Stimulated activated CD4-positive, alpha-beta T cell treated with anti-CD3 and anti-CD28 coated beads, Interleukin-4, amount 100 ng/mL, for 24 hours (primary cell): ENCODE measurements at places on chromosomes 5 and 9.

GRCh38 chr9:37085233-37085632 is 35.1 kb upstream of the ZCCHC7 start:
- no peak for DNase-seq

DNA sequence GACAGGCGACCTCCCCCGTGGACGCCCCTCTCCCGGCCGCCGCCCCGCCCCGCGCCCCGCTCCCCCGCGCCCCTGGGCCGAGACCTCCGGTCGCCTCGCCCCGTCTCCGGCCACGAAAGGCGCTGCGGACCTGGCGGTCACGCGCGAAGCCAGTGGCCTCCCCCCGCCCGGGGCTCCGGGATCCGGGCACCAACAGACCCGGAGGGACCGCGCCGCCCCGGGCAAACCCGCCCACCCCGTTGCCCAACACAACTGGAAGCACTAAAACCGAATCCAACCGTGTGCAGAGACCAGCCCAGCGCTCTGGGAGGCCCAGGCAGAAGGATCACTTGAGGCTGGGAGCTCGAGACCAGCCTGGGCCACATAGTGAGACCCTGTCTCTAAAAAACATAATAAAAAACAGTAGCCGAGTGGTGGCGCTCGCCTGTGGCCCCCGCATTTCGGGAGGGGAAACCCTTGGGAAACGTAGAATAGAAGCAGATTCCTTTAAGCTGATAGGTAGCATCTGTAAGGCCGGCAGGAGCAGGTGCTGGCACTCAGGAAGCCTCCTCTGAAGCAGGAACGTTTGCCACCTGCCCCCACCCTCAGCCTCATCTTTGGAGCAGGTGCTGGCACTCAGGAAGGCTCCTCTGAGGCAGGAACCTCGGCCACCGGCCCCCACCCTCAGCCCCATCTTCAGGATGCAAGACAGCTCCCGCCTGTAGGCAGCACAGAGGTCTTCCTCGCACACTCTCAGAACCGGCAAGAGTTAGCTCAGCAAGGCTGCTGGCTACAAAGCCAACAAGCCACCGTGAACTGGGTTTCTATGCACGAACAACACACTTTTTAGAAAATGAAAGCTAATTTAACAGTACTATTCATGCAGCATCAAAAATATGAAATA is 4.6 kb upstream of the SLC9A3 start:
- no peak for DNase-seq

DNA sequence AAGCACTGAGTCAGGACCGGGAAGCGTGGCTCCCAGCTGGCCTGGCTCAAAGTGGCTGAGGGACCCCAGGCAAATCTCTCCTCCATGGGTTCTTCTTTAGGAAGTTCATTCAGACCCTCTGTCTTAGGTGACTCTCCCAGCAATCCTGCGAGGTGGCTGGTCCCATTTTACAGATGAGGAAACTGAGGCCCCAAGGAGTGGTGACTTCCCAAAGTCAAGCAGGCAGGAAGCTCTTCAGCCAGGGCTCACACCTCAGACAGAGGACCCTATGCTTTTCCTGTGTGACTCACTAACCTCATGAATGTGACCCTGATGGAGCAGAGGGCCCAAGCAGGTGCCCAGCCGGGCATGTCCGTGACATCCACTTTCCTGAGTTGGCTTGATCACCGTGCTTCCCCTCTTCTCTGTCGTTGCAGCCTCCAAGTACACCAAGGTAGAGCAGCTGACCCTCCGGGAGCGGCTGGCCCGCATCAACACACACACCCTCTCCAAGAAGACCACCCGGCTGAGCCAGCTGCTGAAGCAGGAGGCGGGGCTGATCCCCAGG is 36.5 kb downstream of the ARHGEF37 start:
- DNase-seq = no peak

GRCh38 chr5:96741106-96741505 is 66.6 kb downstream of the ERAP1 start:
- DNase-seq = no peak

DNA sequence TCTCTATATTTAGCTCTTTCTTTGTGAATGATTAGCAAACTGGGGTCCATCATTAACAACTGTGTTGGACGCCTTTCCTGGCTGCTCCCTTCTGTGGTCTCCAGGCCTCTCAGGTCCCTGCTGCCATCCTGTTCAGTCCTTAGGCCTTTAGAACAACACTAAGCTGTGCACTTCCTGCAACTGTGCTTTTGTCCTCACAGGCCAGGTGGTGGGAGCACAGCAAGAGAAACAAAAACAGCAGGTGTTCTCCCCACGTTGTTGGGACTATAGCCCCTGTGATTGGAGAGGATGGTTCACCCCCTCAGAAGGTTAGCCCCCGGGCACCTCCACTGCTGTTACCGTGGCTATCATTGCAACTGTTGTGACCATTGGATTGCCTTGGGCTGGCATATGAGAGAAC is 41.7 kb upstream of the CLINT1 start:
- no peak for DNase-seq

DNA sequence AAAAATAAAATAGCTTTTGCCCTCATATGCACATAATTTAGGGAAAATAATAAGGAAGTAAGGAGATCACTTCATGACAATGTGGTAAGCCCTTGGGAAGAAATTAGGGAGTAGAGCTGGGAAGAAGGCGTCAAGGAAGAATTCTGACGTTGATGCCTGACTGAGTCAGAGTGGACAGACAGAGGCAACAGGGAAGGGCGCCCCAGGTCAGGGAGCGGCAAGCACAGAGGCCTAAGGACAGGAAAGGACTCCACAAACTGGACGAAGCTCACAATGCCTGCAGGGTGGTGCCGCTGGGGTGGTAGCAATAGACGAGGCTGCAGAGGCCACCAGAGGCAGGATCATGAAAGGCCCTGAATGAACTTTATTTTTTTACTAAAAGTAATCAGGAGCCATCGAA is 7.6 kb downstream of the DRD1 start:
- DNase-seq = no peak

DNA sequence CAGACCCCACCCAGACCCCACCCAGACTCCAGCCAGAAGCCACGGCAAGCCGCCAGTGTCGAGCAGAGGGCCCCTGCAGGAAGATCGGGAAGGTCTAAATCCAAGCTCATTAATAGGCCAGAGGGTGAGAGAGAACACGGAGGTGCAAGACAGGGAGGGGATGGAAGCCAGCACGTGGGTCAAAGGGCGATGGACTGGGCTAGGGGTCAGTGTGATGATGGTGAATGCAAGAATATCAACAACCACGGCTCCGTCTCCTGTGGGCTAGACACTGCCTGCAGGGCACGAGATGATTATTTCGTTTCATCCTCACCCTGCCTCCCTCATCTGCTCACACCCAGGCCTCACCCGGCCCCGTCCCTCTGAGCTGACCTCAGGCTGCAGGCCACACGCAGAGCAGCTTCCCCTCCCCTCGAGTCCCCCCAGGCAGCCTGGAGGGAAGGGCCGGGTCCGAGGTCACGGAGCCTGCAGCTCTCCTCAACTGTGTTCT is 122.0 kb downstream of the COL23A1 start:
- no peak for DNase-seq

DNA sequence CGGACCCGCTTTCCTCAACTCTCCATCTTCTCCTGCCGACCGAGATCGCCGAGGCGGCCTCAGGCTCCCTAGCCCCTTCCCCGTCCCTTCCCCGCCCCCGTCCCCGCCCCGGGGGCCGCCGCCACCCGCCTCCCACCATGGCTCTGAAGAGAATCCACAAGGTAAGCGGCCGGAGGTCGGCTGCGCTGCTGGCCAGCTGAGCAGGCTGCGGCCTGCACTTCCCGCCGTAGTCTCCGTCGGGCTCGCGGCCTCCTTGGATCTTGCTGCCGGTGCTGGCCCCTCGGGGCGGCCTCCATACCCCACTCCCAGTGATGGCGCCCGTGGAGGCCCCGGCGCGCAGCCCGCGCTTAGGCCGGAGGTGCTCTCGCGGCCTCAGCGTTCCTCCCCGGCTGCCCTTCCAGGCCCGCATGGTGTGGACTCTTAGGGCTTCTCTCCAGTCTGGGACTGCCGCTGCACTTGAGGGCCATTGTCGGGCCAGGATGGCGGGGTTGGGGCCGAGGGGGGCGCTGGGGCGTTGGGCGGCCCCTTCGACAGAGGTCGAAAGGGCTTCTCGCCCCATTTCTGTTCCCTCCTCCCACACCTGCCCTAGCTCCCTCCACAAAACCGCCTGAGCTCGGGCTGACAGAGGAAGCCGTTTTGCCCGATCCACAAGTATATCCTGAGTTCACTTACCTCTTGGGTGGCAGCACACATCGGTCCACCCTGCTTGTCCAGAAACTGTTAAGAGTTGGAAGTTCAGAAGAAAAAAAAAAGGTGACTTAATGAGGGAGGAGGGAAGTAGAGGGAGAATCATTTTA is 714 bp downstream of the UBE2D2 start:
- peak; percentile 34 for DNase-seq

DNA sequence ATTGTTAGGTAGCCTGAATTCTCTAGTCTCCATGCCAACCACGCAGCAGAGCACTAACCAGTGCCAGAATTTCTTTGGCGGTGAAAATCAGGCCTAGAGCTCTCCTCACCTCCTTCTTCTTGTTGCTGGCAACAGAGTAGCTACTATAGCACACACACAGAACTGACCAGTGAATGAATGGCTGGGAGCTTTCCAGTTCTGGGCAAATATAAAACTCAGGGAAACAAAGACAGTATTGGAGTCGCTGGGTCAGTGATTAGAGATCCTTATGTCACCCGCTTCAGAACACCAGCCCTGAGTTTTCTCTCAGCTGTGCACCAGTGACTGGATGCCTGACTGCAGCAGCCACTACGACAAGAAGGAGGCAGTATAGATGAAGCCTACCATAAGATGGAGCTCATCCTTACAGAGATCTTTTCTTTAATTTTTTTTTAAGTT is 26.9 kb upstream of the FEM1C start:
- no peak for DNase-seq

DNA sequence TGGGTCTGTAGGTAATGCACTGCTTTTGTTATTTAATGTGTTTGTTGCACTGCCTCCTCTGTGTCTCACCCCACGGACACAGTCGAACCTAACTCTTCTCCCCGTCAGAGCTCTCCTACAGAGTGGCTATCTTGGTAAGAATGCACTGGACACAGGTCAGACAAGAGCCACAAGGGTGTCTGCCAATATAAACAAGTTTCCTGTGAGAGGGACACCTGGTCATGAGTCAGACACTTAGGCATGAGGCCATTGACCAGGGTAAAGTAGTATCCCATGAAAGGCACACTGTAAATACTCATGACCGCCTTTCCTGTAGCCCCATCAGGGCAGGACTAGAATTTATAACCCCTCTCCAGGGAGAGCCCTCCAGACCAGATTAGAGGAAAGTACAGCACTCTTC is 115.5 kb downstream of the SLC12A2 start:
- DNase-seq = no peak

DNA sequence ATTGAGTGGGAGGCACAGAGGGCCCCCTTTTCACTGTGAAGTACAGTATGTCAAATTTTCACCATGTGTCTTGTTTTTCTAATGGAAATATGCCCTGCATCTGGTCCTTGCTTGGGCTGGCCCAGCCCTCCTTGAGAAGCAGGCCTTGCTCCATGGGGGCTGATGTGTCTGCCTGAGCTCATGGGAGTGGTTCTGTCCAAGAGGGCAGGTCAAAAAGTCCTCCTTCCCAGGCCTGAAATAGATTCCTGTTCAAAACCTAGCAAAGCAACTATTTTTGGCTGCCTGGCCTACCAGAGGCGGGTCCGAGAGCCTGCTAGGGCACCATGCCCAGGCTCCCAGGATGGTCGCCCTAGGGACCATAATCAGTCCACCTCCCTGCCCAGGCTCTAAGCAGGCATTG is 40.5 kb upstream of the NEURL1B start:
- DNase-seq = no peak

DNA sequence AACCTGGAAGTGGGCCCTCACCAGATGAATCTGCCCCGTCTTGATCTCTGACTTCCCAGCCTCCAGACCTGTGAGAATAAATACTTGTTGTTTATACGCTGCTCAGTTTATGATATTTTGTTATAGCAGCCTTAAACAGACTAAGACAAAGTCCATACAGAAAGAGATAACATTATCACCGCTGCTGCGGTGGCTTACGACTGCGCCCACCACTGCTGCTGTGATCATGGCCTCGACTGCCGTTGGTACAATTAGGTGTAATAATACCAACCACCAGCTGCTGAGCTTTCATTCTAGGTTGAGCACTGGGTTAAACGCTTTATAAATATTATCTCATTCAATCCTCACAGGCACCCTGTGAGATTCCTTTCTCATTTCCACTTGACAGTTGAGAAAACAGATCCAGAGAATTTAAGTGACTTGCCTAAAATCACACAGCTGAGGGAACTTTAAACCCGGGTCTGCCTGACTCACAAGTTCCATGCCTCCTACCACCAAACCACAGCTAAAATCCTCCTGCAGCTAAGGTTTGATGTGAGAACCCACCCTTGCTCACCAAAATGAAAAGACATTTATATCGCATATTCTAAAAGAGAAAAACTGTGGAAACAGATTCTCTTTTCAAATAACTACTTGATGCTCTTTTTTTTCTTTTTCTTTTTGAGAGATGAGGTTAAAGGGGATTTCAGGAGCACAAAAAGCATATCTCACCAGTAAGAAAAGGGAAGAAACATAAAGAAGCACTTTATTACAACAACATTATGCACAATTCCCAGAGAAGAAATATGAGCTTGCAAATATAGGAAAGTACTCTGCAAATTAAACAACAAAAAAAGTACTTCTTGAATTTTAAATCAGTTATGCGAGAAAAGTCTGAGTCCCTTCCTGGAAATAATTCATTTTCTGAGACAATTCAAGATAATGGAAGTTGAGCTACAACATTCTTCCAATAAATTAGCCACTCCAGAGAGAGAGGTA is 23.9 kb downstream of the GOLM1 start:
- no peak for DNase-seq
